ENCODE measurements at places on chromosomes 3 and 15. TPM values are rescaled to one million over a fixed set of nuclear protein-coding genes. Genes with fewer than 3 reads are reported as not detected.

- no peak for DNase-seq
Observed at GRCh38 chr3:112333381-112334317, 693 bp downstream of the CD200 start.

GRCh38 chr3:151426341-151426657 is 34.6 kb downstream of the IGSF10 start:
- no peak for DNase-seq

ZNF385D gene
- not detected for total RNA-seq

DNA sequence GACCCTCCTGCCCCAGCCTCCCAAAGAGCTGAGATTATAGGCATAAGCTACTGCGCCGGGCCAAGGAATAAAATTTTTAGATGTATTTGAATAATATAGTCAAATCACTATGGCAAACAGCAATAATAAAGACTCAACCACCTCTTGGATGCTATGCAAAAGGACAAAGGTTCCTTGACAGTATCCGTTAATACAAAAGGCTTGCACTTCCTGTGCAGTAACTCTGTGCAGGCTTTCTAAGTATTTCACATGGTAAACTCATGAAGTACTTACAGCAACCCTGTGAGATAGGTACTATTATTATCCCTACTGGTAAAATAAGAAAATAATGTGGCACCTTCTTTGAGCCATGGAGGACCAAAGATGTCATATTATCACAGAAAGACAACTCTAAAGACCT is 86.8 kb downstream of the SHQ1 start:
- DNase-seq = no peak

SLC2A2 gene
- 0.07 TPM for total RNA-seq

- DNase-seq = no peak
Observed at GRCh38 chr15:42705336-42705735, 31.6 kb downstream of the CDAN1 start.

- DNase-seq = no peak
Observed at GRCh38 chr3:66452303-66453011, 48.4 kb downstream of the LRIG1 start.

- DNase-seq = peak; percentile 47
Observed at GRCh38 chr15:36278219-36278618, 301.2 kb upstream of the CDIN1 start.

DNA sequence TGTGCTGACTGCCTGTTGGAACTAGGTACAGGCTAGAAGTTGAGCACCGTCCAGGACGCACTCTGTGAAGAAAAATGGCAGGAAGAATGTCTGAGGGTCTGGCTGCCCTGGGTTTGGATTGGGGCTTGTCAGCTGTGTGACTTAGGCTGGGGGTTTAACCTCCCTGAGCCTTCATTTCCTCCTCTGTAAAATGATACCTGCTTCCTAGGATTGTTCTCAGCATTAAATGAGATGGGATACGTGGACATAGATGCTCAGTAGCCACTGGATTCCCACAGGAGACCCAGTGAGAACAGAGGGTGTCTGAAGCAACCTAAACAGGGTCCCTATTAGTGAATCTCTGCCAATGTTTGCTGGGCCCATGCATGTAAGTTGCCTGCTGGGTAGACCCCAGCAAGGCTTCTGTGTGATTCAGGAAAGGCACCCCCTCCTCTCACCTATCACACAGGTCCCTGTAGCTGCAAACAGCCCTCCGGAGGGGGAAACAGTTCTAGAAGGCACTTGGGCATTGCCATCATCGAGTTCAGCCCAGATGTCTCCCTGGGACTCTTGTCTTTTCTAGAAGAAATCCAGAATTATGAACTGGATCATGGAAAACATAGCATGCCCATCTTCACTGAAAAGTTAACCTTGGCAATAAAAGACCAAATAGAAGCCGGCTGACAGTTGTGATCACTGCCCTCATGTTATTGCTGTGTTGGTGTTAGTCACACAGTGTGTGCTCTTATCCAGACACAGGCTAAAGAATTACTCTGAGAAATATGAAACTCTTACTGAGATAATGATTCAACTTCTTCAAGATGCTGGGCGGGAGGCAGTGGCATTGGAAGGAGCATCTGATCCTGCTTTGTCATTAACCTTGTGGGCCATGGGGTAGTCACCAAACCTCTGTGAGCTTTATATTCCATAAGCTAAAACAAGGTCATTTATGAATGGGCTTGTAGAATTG is 64.5 kb downstream of the SMAD6 start:
- DNase-seq = peak; percentile 80

IL20RB gene
- total RNA-seq = 1.1 TPM

GRCh38 chr15:80152896-80153876 is at the start of gene FAH:
Gene FAH (plus strand): TSS chr15:80152999. CDS start chr15:80153055, 56 bp downstream.
- DNase-seq = peak; percentile 40

CNTN3 gene
- not detected for total RNA-seq

RPL35A gene
- 850 TPM for total RNA-seq

DNA sequence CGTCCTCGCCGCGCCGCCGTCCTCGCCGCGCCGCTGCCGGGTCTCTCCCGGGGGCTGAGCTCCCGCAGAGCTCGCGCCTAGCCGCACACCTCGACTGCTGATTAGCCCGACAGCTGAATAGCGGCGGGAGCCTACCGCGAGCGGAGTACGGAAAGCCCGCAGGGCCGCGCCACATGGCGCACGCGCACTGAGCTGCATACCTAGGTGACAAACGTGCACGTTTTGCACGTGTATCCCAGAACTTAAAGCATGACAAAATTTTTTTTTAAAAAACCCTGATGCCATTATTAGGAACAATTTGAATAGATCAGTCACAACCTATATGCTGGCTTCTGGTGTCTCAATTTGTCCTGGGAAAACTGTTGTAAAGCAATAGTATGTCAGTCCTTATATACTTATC is at the start of gene GOLGA8A:
Gene GOLGA8A (minus strand): TSS at position 122 of the 400 bp plus-strand sequence. CDS start 48,117 bp downstream, outside the sequence.
- DNase-seq = peak; percentile 4

DNA sequence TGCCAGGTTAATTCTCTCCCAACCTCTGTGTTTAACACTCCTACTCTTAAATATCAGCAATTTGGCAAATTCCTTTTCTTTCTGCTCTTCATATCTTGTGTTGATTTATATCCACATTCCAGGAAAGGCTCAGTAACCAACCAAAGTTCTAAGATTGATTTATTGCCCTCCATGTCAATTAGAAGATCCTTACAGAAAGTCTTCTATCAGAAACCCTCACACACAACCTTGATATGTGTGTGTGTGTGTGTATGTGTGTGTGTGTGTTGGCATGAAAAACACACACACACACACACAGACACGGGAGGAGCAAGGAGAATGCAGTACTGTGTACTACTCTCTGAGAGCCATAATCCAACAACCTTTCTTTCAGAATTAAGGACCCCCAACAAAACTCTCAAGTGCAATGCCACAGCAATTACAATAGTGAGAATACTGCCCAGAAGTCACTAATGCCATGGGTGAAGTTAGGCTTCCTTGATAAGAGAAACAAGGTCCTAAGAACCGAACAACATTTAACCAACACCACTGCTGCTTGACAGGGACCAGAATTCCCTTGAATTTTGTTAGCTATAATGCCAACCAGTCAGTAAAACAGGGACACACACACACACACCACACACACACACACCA is 1.1 kb downstream of the LSAMP start:
- no peak for DNase-seq

CGNL1 gene
- total RNA-seq = 4.7 TPM

KCNMB3 gene
- total RNA-seq = 3.5 TPM

GOLGA6L9 gene
- total RNA-seq = 2.1 TPM

GRCh38 chr3:35864871-35865270 is 225.5 kb downstream of the ARPP21 start:
- DNase-seq = no peak

DNA sequence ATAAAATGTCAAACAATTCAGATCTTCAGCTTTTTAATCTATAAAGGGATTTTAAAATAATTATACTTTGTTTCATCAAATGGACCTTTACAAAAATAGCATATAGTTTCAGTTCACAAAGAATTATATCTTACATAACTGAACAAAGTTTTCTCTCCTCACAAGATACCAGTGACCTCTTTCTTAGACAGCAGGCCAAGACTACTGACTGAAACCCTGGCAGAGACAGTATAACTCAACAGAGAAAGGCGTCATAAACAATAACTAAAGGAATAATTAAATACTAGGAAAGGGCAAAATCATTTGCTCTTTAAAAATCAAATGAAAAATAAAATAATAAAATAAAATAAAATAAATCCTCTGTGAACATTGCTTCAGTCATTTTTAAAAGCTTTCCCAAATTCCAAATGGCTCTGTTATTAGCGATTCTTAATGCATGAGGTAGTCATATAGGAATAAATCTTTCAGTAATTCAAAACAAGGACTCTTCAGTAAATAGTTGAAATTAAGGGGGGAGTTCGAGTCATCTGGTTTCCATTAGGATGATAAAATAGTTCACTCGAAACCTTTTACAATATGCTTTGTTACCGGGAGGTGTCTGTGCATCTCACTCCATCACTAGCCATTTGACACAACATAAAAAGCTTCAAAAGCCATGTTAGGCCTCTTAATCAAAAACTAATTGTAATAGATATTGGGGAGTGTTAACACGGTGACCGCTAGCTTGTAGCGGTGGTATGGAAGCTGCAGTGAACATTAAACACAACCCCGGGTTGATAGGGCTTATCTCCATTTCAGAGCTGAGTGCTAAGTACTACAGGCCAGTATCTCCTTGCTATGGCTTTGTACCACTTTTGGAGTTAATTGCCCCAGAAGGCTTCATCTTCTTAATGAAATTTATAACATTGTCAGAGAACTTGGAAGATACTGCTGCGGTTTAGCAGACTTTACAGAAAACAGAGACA is 142.9 kb upstream of the NR2F2 start:
- DNase-seq = no peak

DNA sequence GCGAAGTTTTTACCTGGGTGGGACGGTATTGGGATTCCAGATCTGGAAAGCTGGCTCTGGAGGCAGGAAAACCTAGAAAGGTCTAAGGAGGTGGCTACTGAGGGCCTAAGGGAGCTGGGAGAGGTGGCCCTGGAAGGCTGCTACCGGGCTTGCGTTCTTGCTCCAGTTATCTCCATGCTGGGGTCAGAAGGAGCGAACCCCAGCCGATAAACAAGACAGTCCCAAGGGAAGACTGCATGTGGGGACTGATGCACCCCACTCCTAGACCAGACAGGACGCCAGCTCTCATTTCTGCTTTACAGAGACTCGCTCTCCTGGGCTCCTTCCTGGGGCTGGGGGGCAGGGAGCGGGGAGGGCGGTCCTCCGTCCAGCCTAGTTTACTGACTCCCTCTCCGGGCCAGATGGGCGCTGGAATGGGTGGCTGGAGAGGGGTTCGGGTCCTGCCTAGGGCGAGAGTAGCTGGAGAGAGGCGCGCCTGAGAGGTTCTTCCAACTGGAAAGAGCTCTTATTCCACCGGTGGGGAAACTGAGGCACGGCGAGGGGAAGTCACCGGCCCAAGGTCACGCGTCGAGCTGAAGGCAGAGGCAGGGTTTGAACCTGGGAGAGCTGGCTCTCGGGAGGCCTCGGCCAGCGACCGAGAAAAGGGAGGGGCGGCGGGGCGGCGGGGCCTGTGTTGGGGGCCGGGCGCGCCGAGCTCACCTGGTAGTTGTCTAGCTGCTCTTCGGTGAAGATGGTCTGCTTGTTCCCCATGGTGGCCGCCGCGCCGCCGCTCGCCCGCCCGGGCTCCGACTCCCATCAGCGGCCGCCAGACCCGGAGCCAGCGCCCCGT is 565 bp downstream of the CIB2 start:
- DNase-seq = no peak

DNA sequence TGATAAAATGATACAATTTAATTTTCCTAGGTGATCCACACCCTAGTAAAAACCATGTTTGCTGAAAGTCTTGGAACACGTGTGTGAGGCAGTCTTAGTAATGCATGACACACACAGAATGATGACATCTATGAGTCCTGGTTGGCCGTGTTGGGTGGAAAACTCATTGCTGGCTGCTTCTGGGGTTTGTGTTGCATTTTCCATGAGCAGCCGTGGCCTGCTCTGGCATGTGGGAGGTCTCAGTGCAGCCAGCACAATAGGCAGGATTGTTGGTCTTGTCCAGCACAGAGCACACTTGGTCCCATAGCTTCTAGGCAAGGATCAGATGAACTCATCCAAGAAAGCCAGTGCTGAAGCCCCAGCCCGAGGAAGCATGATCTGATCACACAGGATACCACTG is 172.8 kb upstream of the UBE3A start:
- DNase-seq = no peak

DNA sequence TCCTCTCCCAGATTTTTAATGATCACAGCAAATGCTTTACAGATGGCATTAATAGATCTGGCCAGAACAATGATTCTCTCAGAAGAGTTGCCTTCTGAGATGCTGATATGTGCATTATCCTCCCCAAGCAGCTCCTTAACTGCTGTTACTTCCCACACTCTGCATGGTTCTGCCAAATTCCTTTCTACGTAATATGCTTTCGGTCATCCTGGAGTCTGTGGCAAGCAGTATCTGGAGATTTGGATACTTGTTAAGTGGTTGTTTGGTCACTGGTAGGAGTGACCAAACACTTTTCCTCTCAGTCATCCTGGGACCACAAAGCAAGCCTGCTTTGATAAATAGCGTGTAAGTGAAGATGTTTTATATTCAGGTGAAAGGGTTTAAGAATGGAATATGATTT is 71.1 kb upstream of the CCNL1 start:
- DNase-seq = no peak

DNA sequence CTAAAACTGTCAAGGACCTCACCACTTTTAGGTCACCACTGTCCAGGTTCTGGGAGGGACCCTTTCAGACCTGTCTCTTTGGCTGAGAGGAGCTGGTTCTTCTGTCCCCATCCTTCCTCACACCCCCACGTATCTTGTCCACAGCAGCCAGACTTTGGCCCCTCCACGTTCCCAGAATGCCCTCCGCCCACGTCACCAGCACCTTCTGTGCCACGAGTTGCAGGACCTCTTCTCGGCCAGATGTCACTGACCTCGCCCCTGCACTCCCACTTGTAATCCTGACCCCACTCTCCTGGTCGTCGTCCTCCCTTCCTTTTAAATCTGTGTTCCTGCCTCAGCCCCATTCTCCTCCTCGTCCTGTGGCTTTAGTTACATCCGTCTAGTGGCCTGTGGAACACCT is 22.6 kb upstream of the SEC13 start:
- no peak for DNase-seq

GOLGA6A gene
- total RNA-seq = not detected

DNA sequence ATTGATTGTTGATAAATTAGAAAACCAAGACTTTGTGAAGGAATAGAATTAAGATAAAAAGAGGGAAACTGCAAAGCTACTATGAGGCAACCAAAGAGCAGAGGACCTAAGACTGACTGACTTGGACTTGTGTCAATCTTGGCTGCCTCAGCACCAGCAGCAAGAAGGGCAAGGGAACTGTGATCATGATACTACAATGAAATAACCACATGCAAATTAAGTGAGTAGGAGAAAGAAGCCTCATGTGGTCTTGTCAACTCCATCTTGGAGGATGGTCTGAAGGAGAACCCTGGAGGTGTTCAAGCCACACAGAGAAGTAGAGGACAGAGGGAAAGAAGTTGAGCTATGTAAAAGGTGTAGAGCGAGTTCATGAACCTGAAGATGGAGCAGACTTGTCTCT is 47.3 kb upstream of the THRB start:
- DNase-seq = no peak

- peak; percentile 8 for DNase-seq
Observed at GRCh38 chr3:147651107-147651778, 242.1 kb downstream of the ZIC1 start.

GRCh38 chr15:75570126-75570845 is 8.8 kb downstream of the PTPN9 start:
- no peak for DNase-seq

CASR gene
- total RNA-seq = not detected

INSYN1 gene
- 1.5 TPM for total RNA-seq
